ENCODE measurements at places on chromosomes 6 and 20. TPM values are rescaled to one million over a fixed set of nuclear protein-coding genes. Genes with fewer than 3 reads are reported as not detected.

FAM110A gene
- total RNA-seq: 13.2 TPM

DEFB127 gene
- total RNA-seq: not detected

ZNF184 gene
- 6.7 TPM for total RNA-seq

ATP6V1G2 gene
- 1.1 TPM for total RNA-seq

MPC1 gene
- 14.3 TPM for total RNA-seq

TRIM31 gene
- not detected for total RNA-seq

SNX14 gene
- total RNA-seq: 49.8 TPM

PLEKHG1 gene
- 1.9 TPM for total RNA-seq

ESR1 gene
- total RNA-seq: 1.9 TPM

TTBK1 gene
- total RNA-seq: under 0.01 TPM

MOG gene
- total RNA-seq: not detected

LTA gene
- total RNA-seq: under 0.01 TPM

DNA sequence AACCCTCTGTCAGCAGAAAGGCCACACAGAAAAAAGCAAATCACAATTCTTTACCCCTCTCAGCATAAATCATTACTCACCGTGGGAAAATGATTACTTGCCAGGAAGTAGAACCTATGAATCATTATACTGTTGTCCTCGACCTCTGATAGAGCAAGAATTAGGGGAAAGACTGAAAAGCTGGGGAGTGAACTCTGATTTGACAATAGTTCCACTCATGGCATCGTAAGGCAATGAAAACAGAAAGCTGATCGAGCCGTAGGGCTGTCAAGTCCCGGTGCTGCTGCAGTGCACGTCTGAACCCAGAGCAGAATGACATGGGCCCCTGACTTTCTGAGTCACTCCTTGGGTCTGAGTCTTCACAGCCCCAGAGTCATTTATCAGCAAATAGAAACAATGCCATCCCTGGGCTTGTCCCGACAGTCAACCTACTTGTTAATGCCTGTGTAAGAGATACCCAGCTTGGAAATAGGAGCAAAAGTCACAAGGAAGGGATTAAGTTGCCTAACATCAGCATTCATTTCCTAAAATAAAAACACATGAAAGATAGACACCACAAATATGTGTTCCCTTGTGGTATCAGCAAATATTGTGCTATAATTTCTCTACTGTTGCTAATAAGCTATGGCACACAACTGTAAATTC lies 224.8 kb upstream of the MARCKS start:
- DNase-seq: peak; percentile 21

DNA sequence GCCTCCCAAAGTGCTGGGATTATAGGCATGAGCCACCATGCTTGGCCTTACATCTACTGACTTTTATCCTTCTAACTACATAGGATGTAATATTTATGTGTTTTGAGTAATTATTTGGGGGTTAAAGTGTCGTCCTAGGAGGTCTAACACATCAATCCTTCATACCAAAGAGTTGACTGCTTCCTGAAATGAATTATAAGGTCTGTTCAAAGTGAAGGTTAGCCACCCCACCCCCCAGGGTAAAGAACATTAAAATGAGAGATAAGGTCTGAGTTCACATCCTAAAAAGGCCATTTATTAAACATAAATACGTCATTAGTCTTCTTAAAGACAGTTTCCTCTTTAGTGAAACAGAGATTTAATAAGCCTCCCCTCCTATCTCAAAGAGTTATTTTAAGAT lies 33.8 kb downstream of the TNFAIP3 start:
- no peak for DNase-seq

DNA sequence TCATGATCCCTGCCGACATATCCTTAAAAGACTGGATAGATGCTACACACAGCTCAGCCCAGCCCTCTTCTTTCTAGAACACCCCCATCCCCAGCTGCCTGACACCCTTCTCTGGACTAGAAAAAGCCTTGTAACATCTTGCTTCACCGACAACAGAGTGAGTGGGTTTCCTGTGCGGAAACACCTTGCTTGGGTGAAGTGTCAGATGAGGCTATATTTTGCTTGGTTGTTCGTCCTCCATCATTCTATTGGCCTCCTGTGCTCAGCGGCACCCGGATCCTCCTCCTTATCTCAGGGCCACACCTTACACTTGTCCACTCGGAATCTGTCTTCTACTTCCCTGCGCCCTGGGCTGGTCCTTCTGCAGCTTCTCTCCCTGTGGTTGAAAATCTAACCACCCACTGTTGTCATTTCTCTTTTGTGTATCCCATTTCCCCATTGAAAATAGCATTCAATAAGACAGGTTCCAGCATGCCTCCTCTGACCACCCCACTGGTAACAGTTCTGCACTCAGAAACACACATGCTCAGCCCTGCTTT lies 101.3 kb upstream of the MLN start:
- DNase-seq: peak; percentile 98

GRCh38 chr20:5719861-5720403 lies 30.3 kb upstream of the SHLD1 start:
- no peak for DNase-seq

GRCh38 chr6:25369433-25370177 lies 90.4 kb downstream of the CARMIL1 start:
- DNase-seq: peak; percentile 45

DNA sequence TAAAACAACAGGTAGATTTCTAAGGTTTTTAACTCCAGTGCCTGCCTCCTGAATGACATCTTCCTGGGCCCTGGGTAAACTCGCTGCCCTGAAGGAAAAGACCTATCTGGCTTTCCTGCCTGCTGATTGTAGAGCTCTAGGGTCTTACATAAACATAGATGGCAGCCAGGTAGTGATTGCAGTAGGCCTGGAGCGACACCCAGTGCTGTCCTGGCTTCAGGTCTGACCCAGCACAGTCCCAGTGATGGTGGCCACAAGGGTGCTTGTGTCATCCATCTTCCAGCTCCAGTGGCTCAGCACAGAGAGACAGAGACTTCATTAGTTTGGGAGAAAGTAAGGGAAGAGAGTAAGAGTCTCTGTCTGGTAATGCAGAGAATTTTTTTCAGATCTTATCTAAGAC lies 542.9 kb upstream of the IMPG1 start:
- DNase-seq: no peak

GRCh38 chr6:164184410-164184809 lies 769.9 kb downstream of the QKI start:
- no peak for DNase-seq

- DNase-seq: no peak
Measured at GRCh38 chr20:9422321-9423057, 91.9 kb upstream of the LAMP5 start.

GRCh38 chr6:159439651-159440050 lies 253.4 kb downstream of the SOD2 start:
- no peak for DNase-seq

DNA sequence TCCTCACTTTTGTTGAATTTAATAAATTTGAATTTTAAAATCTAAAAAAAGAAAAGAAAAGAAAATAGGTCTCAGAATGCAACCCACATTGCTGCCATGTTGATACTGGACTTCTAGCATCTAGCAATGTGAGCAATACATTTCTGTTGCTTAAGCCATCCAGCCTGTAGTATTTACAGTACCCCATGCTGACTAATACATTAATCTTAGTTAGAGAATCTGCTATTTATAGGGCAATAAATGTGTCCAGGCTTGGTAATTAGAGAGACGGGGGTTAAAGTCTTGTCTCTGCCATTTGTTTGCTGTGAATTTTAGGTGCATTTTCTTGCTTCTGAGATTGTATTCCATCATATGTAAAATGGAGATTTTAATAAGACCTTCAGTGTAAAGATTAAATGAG lies 471.3 kb downstream of the DHX35 start:
- DNase-seq: no peak

DNA sequence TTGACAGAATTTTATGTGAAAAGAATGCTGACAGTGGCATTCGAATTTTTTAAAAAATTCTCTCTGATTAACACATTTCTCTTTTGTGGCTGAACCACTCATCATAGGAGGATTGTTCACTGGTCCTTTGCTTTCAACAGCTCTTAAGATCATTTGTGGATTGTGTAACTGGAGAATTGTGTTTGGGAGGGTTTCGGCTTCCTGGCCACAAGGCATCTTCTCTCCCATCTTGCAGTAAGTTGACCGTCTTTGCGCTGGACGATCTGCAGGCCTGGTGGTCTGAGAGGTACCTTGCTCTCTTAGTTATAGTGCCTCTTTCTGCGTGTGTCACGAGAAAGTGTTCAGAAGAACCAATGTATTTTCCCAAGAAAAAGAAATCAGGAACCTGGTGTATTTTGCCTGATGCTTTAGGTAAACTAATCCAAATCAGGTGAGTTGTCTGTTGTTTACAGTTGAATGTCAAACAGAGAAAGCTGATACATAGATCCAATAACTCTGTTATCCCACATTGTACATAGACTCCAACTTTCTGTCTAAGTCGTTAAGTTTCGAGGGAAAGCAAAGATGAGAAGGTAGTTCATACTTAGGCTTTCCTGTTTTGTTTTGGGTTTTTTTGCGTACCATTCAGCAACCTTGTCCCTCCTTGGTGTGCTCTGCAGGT lies 14.8 kb upstream of the EXOC2 start:
- DNase-seq: no peak

DNA sequence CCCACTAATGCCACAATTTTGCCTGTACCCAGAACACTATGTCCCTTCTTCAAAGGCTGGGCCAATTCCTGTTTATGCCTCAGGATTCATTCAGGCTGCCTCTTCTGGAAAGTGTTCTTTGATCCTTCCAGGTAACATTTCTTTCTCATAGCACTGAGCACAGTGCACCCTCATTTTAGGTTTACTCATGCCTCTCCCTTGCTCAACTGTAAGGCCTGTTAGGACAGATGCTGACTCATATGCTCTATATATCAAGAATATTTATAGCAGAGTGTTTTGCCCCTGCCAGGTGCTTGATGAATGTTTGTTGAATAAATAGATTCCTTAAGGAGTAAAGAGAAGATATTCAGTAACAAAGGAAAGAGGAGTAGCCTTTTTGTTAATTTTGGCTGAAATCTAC lies 263.9 kb downstream of the PHF3 start:
- no peak for DNase-seq

GRCh38 chr20:4767084-4767483 lies 45.4 kb downstream of the PRND start:
- peak; percentile 90 for DNase-seq

GRCh38 chr6:75166236-75166635 lies 39.6 kb downstream of the COL12A1 start:
- DNase-seq: no peak

GRCh38 chr6:167020206-167020605 lies 21.0 kb downstream of the CEP43 start:
- no peak for DNase-seq

- DNase-seq: no peak
Measured at GRCh38 chr20:50758992-50759391, 27.6 kb downstream of the PARD6B start.

DNA sequence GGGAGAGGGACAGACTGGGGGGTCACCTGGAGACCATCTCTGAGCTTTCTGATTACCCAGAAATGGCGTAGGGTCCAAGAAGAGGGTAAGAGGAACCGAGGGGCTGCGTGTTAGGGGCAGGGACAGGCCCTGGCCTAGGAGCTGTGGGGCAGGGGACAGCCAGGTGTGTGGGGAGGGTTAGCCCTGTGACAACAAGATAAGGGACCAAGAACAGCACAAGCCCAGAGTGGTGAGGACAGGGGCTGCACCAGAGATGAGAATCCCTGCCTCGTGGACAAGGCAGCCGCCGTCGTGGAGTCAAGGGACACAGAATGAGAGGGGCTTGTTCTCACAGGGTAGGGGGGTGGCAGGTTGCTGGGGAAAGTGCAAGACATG lies 449 bp upstream of the AVP start:
- DNase-seq: peak; percentile 25

- no peak for DNase-seq
Measured at GRCh38 chr6:1800845-1801244, 191.1 kb downstream of the FOXC1 start.

DNA sequence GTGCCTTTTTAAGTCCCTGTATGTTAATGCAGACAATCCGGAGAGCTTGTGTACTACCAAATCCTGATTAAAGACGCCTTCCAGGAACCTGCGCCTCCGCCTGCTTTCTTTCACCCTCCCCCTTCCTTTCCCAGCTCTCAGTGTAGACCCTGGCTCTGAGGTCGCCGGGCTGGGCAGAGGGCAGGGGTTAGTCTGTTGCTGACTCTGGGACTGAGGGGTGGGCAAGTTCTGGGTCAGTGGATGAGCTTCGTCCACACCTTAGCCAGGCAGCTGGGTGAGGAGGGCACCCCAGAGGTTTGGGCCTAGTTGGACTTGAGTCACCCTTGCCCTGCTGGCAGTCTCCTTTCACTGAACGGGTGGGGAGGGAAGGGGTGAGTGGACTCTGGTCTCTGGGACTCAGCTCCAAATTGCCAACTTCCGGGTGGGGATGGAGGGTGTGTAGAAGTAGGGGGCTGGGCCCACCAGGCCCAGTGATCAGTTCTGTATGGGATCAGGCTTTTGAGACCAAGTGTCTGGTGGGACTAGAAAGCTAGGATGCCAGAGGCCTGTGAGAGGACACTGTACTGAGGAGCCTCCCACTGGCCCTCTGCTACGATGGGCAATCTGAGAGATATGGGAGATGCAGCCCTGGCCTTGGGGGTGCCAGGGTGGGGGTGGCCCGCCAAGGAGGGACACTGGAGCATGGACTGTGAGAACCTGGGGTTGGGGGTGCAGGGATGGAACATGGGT lies 21.3 kb upstream of the SLC22A7 start:
- DNase-seq: no peak

GRCh38 chr20:2694008-2694471 lies 1.5 kb downstream of the EBF4 start:
- no peak for DNase-seq

DNA sequence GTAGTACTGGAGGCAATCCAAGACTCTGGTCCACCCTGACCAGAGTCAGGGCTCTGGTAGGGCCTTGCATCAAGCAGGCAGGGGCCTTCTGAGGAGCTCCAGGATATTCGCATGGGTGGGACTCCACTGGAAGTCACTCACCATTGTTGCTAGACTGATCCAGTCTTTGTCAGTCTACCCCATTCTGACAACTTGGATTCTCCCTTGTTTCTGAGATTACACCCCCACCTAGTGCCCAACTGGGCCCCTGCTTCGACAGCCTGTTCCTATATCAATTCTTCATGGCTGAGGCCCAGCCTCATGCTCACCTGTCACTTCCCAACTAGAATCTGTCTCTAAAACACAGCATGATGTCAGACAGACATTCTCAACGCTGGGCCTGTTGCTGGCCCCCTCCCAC lies 5.2 kb downstream of the SLC35D3 start:
- peak; percentile 66 for DNase-seq

DNA sequence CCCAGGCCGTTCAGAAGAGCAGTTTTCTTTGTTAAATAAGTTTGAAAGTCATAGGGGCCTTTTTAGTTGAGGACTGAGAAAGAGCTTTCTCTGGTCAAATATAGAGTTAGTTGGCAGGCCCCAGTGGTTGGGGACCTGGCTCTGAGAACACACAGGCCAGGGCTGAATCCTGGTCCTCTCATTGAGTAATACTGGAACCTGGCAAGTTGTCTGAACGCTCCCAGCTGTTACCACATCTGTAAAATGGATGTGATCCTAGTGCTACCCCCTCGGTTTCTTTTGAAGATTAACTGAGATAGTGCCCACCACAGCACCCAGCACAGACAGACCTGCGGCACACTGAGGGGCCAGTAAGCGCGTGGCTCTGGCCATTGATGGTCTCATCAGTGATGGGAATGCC lies 215.5 kb downstream of the ZDHHC14 start:
- no peak for DNase-seq

GRCh38 chr6:116767715-116768114 lies 2.2 kb upstream of the FAM162B start:
- no peak for DNase-seq
